T-helper 2 cell treated with Interferon-gamma antibody and Interleukin-4, amounts not matched to agents 100 ng/mL and 5 ng/mL, for 36 hours (primary cell): ENCODE measurements at places on chromosomes 7 and 10. TPM values are rescaled to one million over a fixed set of nuclear protein-coding genes. Genes with fewer than 3 reads are reported as not detected.

The PLPP4 gene
- total RNA-seq: not detected in 2 replicates

The PEX1 gene
- 13.5 and 14.0 TPM in 2 replicates for total RNA-seq

The PLXNA4 gene
- 10.6 and 13.3 TPM in 2 replicates for total RNA-seq

The INPP5A gene
- total RNA-seq: 10.4 and 11.6 TPM in 2 replicates

The STOX1 gene
- 0.70 and 0.73 TPM in 2 replicates for total RNA-seq

The JAZF1 gene
- 1.5 and 2.5 TPM in 2 replicates for total RNA-seq

The NME8 gene
- total RNA-seq: not detected in 2 replicates

The CYP2E1 gene
- 0.39 TPM in 2 replicates for total RNA-seq

The ZP3 gene
- 3.3 and 4.5 TPM in 2 replicates for total RNA-seq

The ADRA2A gene
- not detected in 2 replicates for total RNA-seq
